ENCODE measurements at places on chromosomes 7 and 10.

DNA sequence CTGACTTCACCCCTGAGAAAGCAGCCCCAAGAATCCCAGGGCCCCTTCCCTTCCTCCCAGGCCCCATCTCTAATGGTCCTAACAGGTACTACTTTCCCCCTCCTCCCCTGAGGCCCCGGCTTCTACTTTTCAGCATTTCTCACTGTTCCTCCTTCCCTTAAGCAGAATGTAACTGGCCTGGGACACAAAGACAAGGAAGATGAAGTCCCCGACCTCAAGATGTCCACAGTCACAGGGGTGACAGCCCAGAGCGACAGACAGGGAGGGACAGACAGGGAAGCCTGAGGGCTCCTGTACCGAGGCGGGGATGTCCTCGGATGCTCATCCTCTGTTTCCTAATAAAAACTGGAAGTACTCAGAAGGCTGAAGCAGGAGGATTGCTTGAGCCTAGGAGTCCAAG is 11.6 kb downstream of the AOC1 start:
- no peak for DNase-seq

DNA sequence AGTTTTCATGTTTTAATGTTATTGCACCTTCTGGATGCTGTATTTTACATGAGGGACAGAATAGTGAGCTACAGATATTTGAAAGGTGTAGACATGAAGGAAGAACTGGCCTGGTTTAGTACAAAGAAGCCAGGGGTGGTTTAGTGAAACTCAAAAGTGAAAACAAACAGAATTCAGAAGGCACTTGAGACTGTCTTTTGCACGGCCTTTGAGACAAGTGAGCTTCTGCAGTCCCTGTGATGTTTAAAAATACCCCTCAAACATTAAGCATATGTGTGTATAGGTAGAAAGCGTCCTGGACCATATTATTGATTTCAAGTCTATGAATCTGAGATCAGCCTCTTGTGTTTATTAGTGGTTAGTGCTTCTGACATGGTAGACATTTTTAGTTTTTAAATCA is 118.9 kb downstream of the CDK14 start:
- no peak for DNase-seq

DNA sequence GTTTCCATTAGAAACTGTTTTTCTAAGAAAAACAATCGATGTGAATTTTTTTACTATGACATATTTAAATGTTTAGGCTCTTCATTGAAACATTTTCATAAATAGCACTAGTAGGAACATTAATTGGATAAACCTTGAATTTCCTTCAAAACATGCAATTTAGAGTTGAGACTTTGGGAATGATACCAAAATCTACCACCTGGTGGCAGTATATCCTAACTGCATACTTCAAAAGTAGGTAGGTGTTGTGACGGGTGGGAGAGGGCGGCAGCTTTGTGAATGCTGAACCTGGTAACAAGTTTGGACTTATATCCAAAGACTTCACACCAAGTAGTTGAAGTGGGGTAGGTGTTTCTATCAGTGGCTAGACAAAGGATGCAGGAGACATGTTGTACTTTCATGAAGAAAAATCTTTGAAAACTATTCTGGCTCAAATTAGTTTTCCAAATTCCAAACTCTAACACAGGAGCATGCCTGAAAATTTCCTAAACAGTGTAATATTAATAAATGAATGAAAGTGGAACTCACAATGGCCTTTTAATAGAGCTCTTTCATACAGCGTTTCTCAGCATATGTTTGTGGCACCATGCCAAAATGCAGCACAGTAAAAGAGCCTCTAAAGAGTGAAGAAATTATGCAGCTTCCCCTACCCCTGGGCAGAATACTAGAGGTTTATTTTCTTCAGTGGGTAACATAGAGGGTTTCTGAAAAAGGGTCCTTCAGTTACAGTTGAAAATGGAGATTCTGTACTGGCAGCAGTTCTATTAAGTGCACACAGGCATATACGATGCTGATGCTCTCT is 201.0 kb upstream of the TPK1 start:
- no peak for DNase-seq

- DNase-seq, result no peak
These were observed 146.2 kb downstream of the ZFAND4 start for GRCh38 chr10:45526309-45526905.

- no peak for DNase-seq
These were observed 5.1 kb downstream of the UBE2H start for GRCh38 chr7:129947701-129948100.

- DNase-seq, result no peak
These were observed 11.9 kb downstream of the ZNF777 start for GRCh38 chr7:149448961-149449360.
